IMR-90 (cell line): ENCODE measurements at places on chromosomes 16 and 17.

- no peak for DNase-seq
These were observed 73.7 kb downstream of the RPTOR start for GRCh38 chr17:80618304-80618703.

DNA sequence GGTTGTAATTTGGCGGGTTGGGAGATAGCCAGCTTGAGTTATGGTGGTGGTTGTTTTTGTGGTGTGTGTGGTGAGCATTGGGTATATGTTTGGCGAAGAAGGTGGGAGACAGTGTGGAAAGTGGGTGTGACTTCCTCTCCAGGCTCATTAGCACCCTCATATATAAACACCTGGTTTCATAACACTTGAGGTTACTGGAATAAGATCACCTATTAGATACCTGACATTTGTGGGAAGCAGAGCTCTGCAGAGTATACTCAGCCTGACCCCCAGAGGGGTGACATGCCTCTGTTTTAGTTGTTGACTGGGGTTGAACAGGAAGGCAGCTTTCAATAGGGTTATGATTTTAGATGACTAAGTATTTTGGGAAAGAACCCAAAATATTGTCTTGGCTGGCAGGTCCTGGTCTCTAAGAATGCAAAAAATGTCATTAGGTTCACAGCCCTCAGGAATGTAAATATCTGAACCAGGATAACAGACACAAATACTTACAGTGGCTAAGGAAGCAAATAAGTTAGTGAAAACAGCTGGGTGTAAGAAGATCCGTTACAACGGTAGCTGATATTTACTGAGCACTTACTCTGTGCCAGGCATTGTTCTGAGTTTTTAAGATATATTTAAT lies 18.3 kb upstream of the EFCAB13 start:
- DNase-seq, result peak; percentile 93

DNA sequence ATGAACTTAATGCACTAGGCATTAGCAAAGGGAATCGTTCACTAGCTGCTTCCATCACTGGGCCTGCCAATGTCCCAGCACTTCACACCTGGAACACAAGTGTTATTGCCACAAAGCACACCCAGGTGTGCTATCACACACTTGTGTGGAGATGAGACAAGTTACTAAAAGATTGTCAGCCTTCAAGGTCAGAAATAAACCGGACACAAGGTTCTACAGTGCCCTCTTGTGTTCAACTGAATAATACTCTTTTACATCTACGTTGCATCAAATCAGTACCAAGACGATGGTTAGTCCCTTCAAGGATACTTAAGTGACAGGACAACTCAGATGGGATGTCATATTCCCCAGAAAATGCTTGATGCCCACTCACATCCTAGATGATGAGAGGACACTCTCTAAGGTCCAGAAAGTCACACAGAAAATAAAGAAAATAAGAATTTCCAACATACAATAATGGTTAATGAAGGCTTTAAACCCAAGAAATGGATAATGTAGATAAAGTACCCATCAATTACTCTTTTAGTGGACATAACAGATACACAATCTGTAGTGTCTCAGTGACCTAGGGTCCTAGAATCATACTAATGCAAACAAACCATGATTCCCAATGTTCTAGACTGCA lies 16.4 kb upstream of the GLG1 start:
- DNase-seq, result peak; percentile 68

DNA sequence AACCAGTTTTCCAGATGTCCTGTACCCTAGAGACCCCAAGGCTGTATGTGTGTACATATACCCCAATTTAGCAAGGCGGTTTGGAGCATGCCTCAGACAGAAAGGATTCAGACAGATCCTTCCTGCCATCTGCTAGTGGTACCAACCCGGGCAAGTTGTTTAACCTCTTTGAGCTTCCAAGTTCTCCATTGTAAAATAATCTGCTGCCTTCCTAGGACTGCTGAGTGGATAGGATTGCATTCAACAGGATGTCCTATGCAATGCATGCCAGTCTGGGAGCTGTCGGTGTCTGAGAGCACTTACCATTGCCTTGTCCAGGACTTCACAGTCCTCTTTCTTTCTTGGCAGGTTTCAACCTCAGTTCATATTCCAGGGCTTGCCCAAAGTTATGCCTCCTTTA lies 1.9 kb downstream of the CDH13 start:
- no peak for DNase-seq

- DNase-seq, result no peak
These were observed 450.3 kb upstream of the PSMD7 start for GRCh38 chr16:73846356-73846755.
